ENCODE measurements at places on chromosomes 4 and X.
A peak's percentile ranks its signal among the peaks of the same experiment; 100 is the strongest.

DNA sequence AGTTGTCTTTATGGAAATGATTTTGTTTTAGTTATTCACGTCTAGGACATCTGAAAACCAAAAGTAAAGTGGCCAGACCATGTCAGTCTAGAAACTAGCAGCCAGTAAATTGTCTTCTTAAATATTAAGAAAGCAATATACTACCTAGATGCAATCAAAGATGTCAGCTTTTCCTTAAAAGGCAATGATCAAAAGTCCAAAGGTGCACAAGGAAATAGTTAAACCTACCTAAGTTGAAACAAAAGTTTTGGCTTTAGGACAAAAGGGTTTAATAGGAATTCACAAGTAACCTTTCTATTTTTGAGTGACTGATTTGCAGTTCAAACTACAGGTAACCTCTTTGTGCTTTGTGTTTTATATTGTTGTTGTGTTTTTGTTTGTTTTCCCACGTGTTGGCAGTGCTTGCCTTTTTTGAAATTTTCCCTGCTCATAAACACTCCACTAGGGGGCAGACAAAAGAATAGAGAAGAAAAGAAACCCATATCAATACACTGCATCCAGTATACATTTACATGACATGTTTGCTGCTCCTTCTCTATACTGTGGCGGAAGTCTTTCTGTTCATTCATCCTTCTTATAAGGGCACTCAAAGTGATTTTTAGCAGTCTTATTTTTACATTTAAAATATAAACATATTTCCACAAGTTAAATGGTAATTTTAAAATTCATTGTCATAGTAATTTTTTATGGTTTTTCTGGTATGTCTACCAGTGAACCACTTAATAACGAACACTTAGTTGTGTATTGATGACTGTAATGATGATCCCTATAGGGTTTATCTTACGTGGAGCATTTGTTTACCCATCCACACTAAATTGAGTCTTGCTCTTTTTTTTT, 62.7 kb downstream of the GAB1 start:
- DNase-seq, result no peak

GRCh38 chr4:141215030-141215429, 5.7 kb upstream of the ZNF330 start:
- no peak for DNase-seq

GRCh38 chr4:25970691-25971432, 56.8 kb downstream of the SMIM20 start:
- DNase-seq, result no peak

DNA sequence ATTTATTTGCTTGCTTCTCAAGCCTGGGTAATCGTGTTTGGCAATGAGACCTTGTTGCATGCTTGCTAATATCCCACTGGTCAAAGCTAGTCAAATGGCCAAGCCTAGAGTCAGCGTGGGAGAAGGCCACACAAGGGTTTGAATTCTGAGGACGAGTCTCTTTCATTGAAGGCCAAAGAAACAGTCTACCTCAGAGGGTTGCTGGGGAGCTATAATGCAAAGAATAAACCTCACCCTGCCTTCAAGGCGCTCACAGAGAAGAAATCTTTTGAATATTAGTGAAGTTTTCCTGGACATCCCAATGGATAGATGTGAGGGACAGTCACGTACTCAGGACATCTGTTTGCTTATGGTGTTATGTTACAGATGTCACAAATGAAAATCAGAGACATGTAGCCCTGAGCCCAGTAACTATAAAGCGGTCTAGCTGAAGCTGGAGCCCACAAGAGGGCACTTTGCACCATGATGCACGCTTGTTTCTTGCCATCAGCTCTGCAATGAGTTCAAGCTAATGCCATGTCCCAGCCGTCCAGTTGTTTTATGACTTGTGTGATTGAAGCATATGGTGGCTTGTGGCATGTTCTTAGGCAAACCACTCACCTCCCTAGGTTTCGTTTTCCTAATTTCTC, 1.1 kb upstream of the TLR3 start:
- DNase-seq, result peak; percentile 10

Measured in activated CD4-positive, alpha-beta T cell treated with anti-CD3 and anti-CD28 coated beads, Interleukin-2, amount 50 U/mL, for 24 hours (primary cell).